ENCODE measurements at places on chromosomes 7 and 10. TPM values are rescaled to one million over a fixed set of nuclear protein-coding genes. Genes with fewer than 3 reads are reported as not detected.

ADCY1 gene
- 0.25 TPM for total RNA-seq

HHEX gene
- 0.19 TPM for total RNA-seq

OSBPL3 gene
- total RNA-seq, result 74.0 TPM

TSPAN14 gene
- 43.7 TPM for total RNA-seq

XRCC2 gene
- total RNA-seq, result 20.2 TPM

KNDC1 gene
- 0.25 TPM for total RNA-seq

NKX2-3 gene
- not detected for total RNA-seq

HMX2 gene
- not detected for total RNA-seq

JAKMIP3 gene
- 0.42 TPM for total RNA-seq

ADAM12 gene
- total RNA-seq, result 0.32 TPM

ANKRD1 gene
- total RNA-seq, result not detected

MMD2 gene
- not detected for total RNA-seq

CDNF gene
- 1.0 TPM for total RNA-seq

GPR85 gene
- total RNA-seq, result not detected

ENTPD1 gene
- 9.7 TPM for total RNA-seq

PON3 gene
- total RNA-seq, result not detected

TAS2R41 gene
- total RNA-seq, result not detected

ACHE gene
- total RNA-seq, result 0.23 TPM

LRRC18 gene
- total RNA-seq, result not detected

MOGAT3 gene
- total RNA-seq, result not detected

TBC1D12 gene
- 0.93 TPM for total RNA-seq

GIMAP8 gene
- total RNA-seq, result 6.6 TPM

KIF5B gene
- 89.4 TPM for total RNA-seq

Data from activated CD8-positive, alpha-beta memory T cell treated with anti-CD3 and anti-CD28 coated beads for 36 hours (primary cell).